ENCODE measurements at places on chromosomes 7 and 10.

GRCh38 chr10:33790521-33791271, 456.2 kb upstream of the NRP1 start:
- no peak for DNase-seq

DNA sequence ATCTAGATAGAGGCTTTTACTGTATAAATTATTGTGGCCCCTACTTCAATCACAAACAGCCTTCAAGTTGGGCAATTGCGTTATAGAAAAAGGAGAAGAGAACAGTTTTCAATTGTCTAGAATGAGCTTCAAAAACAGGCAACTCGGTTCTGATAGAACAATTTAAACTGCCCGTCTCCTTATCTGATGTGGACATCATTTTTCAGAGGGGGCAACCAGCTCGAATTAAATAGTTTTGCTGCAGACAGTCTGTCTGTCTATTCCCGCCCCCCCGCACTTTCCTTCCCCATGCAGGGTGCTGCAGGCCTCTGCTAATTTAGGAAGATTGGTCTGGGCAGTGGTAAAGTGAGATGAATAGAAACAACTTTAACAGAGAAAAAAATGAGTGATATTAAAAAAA, 58.4 kb downstream of the BUB3 start:
- DNase-seq: no peak

GRCh38 chr10:48805411-48805810, 120.7 kb downstream of the WDFY4 start:
- no peak for DNase-seq

DNA sequence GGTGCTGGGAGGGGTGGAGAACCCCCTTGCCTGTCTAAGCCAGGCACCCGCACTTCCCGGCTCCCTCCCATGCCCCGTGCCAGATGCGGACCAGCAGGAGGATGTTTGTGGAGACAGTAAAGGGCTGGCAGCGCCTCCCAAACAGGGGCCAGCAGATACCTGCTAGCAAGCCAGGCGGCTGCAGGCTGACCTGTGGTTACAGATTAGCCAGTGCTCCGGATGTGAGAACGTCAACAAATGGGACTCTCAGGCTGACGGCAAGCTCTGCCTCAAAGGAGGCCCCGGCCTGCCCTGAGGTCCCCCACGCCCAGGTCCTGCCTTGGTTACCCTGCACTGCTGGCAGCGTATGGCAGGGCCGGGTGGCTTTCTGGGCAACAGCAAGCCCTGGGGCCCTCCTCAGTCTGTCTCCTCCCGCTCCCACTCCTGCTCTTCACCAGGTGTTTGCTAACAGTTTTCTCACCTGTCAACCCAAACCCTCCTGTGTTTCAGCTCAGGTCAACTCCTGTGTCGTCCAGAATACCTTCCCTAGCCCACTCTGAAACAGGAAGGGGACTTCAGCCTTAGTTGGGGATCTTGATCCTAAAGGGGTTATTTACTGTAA, 85.4 kb downstream of the NEURL1 start:
- DNase-seq: no peak

GRCh38 chr7:77331938-77332695, 84.0 kb downstream of the GSAP start:
- DNase-seq: no peak

GRCh38 chr10:6274484-6274883, 71.8 kb downstream of the PFKFB3 start:
- no peak for DNase-seq

DNA sequence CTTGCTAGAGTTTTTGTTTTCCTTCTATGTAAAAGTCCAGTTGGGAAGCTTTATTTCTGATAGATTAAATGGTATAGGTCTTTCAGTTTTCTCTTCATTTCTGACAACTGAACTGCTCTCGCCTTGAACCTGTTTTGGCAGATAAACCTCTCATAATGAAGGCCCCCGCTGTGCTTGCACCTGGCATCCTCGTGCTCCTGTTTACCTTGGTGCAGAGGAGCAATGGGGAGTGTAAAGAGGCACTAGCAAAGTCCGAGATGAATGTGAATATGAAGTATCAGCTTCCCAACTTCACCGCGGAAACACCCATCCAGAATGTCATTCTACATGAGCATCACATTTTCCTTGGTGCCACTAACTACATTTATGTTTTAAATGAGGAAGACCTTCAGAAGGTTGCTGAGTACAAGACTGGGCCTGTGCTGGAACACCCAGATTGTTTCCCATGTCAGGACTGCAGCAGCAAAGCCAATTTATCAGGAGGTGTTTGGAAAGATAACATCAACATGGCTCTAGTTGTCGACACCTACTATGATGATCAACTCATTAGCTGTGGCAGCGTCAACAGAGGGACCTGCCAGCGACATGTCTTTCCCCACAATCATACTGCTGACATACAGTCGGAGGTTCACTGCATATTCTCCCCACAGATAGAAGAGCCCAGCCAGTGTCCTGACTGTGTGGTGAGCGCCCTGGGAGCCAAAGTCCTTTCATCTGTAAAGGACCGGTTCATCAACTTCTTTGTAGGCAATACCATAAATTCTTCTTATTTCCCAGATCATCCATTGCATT, 27.1 kb downstream of the MET start:
- DNase-seq: no peak

GRCh38 chr10:86370006-86370585, 3.5 kb upstream of the GRID1 start:
- no peak for DNase-seq

DNA sequence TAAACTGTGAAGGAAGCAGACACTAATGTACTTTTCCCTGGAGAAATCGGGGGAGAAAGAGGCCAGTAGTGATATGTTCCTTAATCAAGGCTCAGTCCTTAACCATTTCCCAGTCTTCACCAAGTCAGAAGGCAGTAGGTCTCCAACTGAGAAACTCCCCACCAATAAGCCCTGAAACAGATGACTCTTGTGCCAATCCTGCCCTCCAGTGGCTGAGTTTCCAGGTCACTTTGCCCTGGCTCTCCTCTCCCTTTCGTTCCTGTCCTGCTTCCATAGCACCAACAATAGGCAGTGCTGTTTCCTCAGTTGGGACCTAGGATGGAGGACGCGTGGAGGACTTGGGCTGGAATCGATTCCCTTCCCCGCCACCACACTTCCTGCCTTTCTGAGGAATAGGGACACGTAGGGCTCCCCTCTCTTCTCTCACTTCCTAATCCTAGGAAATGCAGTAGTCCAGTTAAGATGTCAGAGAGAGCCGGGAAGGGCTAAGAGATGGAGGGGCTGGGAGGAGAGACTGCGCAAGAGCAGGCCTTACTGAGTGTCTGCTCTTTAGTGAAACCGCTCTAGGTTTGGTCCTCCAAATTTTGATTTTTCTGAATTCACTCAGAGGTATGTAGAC, 23.4 kb downstream of the ATOH7 start:
- DNase-seq: no peak

DNA sequence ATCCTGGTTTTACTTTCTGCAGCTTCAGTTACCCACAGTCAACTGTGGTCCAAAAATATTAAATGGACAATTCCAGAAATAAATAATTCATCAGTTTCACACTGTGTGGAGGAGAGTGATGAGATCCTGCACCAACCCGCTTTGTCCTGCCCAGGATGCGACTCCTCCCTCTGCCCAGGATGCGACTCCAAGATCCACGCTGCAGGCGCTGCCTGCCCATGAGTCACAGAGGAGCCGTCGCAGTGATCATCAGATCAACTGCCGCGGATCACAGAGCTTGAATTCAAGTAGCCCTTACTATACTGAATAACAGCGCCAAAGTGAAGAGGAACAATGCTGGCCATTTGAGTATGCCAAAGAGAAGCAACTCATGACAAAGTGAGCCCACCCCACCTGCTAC, 61.5 kb downstream of the GRB10 start:
- DNase-seq: no peak

DNA sequence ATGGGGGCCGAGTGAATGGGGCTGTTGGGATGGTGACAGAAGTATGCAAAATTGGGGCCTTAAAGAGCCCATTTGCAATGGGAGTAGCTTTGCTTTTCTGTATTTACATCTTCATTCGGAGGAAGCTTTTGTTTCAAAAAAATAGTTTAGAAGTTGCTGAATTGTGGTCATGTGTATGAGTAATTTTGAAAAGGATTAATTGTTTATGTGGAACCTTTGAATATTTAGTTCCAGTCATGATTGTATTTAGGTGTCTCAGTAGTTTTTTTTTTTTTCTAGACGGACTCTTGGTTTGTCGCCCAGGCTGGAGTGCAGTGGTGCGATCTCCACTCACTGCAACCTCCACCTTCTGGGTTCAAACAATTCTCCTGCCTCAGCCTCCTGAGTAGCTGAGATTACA, 37.2 kb downstream of the RBM33 start:
- DNase-seq: no peak

GRCh38 chr10:5806745-5807144, 6.5 kb downstream of the GDI2 start:
- no peak for DNase-seq

GRCh38 chr10:78804411-78805032, 264.2 kb upstream of the ZMIZ1 start:
- no peak for DNase-seq

Measured in activated CD4-positive, CD25-positive, alpha-beta regulatory T cell (primary cell).